Activated T-cell treated with anti-CD3 and anti-CD28 coated beads, Interleukin-2, amount 50 U/mL, for 4 hours (primary cell): ENCODE measurements at places on chromosomes 3 and 15.

DNA sequence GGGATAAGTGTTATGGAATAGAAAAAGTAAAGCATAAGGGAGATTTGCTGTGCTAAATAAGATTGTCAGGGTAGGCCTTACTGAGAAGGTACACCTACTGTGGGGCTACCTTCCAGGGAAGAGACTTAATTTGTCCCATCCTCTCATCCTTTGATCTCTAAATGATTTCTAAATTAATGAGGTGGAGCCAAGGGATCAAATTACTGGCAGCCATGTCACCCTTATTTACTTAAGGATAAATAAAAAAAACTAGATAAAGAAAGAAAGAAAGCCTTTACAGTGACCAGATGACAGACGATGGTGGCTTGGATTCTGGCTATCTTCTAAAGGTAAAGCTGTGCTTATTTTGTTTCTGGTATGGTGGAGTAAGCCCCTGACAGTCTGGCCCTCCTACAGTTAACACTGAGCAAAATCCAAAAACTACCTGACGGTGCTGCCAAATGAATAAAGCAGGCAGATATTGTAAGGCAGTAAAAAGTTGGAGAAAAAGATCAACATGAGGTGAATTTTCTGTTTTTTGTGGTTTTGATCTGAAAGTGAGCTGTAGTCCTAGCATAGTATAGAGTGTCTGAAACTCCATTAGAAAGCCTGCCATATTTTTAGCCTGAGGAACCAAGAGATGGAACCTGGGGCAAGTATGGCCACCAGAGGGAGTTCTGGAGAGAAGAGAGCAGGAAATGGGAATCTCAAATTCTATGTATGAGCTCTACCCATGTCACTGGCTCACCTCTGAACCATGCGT is 285.1 kb upstream of the MANF start:
- no peak for DNase-seq

GRCh38 chr15:58214591-58215340 is 76.6 kb downstream of the AQP9 start:
- no peak for DNase-seq

DNA sequence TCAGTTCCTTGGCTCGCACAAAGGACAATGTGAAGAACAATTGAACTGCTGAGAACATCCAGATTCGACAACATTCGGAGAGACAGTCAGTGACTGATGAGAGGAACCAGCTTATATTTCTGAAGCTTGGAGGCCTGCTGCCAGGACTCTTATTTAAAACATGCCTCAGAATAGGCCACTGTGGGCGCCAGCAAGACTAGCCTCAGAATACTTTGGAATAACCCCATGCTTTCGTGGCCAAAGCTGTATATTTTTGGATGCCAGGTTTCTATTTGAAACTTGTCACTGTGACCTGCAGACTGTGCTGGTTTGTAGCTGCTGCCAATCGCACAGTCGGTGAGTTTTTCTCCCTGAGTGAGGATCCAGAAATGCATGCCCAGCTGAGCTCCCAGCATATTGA is 129.9 kb upstream of the UBE3A start:
- DNase-seq, result no peak

DNA sequence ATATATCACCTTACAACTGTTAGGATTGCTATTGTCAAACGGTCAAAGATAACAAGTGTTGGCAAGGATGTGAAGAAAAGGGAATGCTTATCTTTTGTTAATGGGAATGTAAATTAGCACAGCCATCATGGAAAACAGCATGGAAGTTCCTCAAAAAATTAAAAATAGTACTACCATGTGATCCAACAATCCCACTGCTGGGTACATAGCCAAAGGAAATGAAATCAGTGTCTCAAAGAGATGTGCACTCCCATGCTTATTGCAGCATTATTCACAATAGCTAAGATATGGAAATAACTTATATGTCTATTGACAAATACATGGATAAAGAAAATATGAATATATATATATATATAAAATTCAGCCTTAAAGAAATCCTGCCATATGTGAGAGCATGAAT is 274.6 kb downstream of the EDEM1 start:
- DNase-seq, result no peak

- DNase-seq, result peak; percentile 49
These were observed 25.2 kb downstream of the OXNAD1 start for GRCh38 chr3:16290007-16290826.
